Stimulated activated CD8-positive, alpha-beta memory T cell treated with anti-CD3 and anti-CD28 coated beads, Interleukin-7, amount 100 ng/mL, for 4 hours (primary cell): ENCODE measurements at places on chromosomes 2 and 18.

DNA sequence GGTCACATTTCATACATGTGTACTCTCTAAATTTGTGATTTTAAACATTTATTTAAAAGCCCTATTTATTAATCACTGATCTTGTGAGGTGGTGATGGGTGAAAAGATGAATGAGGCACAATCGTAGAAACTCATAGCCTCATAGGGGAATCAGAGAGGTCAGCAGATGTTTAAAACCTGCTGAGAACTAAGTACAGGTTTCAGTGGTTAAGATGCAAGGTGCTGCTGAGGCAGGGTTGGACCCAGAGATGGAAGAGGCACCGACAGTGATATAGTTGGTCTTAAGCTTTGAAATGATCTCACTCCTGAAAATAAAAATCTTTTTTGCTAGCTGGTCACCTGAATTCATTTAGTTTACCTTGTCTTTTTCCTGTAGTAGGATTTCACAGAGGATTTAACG, 49.6 kb downstream of the LINC00305 start:
- no peak for DNase-seq

- no peak for DNase-seq
Observed at GRCh38 chr2:65227020-65227455, 593 bp upstream of the ACTR2 start.

DNA sequence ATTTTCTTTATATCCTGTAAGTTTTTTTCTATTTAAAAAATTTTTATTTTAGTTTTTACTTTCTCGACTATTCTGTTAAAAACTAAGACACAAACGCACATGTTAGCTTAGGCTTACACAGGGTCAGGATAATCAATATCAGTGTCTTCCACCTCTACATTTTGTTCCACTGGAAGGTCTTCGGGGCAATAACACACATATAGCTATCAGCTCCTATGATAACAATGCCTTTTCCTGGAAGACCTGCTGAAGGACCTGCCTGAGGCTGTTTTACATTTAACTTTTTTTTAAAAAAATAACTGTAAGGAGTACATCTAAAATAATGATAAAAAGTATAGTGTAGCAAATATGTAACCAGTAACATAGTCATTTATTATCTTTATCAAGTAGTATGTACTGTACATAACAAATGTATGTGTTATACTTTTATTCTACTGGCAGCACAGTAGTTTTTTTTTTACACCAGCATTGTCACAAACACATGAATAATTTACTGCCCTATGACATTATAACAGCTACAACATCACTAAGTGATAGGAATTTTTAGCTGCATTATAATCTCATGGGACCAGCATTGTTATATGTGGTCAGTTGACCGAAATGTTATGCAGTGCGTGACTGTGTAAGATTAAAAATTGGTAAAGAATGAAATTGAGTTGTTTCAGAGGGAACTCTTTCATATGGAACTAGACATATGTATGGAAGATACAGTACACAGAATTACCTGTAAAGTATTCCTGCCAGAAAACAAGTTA, 37.9 kb downstream of the CCDC138 start:
- DNase-seq, result no peak

GRCh38 chr2:202545523-202545922, 89.2 kb upstream of the FAM117B start:
- DNase-seq, result no peak

- no peak for DNase-seq
Observed at GRCh38 chr2:208311954-208312353, 45.9 kb downstream of the PIKFYVE start.

- no peak for DNase-seq
Observed at GRCh38 chr2:200101922-200102321, 146.5 kb downstream of the MAIP1 start.

GRCh38 chr18:13369756-13370510, 151.4 kb downstream of the LDLRAD4 start:
- no peak for DNase-seq

GRCh38 chr18:47754311-47755101, 176.0 kb downstream of the SMAD2 start:
- no peak for DNase-seq

DNA sequence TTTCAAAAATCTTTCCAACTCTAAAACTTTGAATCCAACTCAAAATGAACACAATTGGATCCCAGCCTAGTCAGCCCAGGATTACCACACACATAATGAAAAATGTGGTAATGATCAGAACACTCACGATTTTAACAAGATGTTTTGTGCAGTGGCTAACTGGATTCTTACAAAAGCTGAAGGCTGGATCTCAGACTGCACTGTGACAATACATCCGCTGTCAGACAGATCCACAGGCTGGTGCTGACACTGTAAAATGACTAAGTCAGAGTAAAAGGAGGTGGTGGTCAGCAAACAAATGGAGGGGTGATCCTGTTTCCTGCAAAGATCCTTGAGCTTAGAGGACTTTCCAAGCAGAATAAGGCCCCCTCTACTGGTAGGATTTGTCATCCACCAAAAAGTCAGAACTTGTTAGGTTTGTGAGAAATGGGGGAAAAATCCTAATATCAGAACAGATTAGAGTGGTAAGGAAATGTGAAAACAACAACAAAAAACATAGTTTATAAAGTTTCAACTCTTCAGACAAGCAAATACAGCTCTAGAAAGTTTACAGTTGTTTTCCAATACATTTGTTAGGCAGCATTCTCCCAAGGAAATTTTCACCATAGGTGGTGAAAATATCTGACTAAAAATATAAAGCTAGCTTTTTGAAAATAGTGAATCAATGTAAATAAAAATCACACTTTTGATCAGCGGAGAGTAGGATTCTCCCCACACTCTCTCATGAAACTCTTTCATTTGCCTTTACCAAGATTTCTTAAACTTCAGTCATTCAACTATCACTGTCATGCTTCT, 211.9 kb downstream of the AGPS start:
- DNase-seq, result no peak
